Thoracic aorta (tissue), 2 donors: ENCODE measurements at places on chromosomes 11 and 22. TPM values are rescaled to one million over a fixed set of nuclear protein-coding genes. Genes with fewer than 3 reads are reported as not detected.

- peaks cover 4% of the 10 kb centered on the region for H3K4me1 ChIP-seq
- DNase-seq, result no peak
- no peaks in the 10 kb centered on the region for H3K27me3 ChIP-seq
- H3K36me3 ChIP-seq, result peaks cover 44% of the 10 kb centered on the region
Observed at GRCh38 chr11:68044898-68045351, 6.1 kb downstream of the TCIRG1 start.

DNA sequence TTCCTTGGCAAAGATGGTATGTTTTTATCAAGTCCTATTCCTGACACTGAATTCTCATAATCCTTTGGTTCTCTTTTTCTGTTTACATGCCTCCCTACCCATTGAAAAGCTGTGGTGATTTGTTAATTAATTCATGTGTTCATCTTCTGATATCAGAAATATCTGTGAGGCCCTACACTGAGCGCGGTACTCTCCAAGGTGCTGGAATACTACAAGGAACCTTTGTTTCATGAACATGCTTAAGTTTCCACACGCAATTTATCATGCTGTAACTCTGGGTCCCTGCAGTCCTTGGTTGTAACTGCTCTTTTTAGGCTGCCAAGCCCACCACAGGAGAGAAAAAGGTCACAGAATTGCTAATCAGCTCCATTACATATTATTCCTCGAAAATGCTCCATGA lies 331.8 kb downstream of the FAT3 start:
- no peak for DNase-seq
- H3K4me1 ChIP-seq, result no peaks in the 10 kb centered on the region
- no peaks in the 10 kb centered on the region for H3K36me3 ChIP-seq
- no peak overlapping the region for H3K4me3 ChIP-seq

- DNase-seq, result no peak
- no peak overlapping the region for H3K27ac ChIP-seq
Observed at GRCh38 chr11:65355776-65356393, 1.3 kb downstream of the TIGD3 start.

The OR2AT4 gene
- not detected for total RNA-seq

The OR51V1 gene
- total RNA-seq, result not detected

The TRIM49 gene
- total RNA-seq, result not detected
